ENCODE measurements at places on chromosomes 6 and 20.

- no peak for DNase-seq
Measured at GRCh38 chr20:48196001-48196400, 410.7 kb upstream of the SULF2 start.

DNA sequence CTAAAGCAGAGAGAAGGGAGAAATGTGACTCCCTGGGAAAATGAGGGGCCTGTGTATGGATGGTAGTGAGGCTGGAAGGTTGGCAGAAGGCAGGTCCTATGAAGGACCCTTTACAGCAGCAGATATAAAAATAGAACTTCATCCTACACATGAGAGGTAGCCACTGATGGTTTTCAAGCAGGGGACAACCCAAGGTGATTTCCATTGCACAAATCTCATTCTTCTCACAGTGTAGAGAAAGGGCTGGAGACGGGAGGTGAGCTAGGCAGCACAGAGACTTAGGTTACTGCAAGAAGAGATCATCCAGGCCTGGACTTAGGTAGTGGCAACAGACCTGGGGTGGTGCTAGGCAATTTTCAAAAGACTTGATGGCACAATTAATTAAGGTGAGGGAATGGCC lies 30.7 kb downstream of the TRAM2 start:
- peak; percentile 29 for DNase-seq

GRCh38 chr6:96761794-96762193 lies 75.5 kb downstream of the GPR63 start:
- no peak for DNase-seq

DNA sequence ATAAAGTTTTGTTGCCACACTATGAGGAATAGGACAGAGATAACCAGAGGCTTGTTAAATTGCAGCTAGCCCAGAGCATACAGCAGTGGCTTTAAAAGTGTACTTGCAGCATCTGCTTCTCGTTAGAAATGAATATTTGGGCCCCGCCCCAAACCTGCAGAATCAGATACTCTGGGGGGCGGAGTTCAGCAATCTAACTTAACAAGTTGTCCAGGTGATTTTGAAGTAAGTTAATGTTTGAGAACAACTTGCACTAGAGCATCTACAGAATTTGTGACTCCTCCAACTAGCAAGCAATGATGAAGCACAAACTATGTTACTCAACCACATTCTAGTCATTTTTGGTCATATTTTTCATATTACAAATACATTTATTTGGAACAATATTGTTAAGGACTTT lies 10.6 kb upstream of the SUPT3H start:
- DNase-seq: no peak

DNA sequence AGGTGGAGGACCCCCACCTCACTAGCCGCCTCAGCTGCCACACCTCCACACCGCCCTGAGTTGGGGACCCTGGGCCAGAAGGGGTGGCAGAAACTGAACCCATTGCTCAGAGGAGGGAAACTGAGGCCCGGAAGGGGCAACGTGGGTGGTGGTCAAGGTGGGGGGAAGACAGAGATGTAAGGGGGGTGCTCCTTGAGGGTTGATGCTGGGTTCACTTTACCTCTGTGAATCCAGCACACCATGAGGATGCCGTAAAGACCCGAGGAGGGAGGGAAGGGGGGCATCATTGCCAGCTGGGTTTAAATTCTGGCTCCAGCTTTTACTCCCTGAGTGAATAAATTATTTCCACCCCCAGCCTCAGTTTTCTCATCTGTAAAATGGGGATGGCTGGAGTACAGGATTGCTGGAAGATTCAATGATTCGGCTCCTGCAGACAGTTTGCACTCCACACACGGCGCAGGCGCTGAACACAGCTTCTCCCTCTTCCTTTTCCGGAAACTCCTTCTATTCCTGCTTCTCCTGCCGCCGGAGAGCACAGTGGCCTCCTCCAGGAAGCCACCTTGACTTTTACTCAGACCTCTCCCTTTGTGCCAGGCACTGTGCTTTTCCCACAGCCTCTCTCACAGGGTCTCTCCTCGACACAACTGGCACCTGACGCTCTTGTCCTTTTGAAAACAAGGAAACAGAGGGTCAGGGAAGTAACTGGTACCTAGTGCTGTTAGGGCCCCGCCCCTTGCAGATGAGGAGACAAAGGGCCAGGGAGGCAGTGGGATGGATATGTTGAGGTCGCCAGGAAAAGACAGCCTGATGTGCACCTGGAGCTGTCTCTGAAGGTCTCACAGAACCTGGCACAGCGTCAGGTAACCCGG lies 59.4 kb downstream of the UBE2V1 start:
- DNase-seq: no peak

DNA sequence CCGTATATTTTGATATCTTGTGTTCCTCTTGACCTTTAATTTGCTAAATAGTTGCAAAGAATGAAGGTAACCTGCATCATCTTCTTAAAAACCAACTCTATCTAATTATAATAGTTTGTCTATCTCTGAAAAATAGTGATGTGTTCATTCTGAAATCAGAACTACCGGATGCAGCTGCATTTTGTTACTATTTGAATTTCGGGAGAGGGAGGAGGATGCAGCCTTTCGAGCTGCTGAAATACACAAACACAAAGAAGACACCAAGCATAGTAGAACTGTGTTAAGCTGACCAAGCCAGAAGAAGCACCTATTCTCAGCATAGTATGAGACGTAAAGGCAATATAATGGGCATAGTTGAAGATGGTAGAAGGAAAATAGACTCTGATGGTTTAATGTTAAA lies 33.1 kb downstream of the PTPN1 start:
- DNase-seq: no peak

- no peak for DNase-seq
Measured at GRCh38 chr6:141153563-141153962, 979.2 kb upstream of the GJE1 start.

- DNase-seq: no peak
Measured at GRCh38 chr6:136446579-136447187, 103.5 kb downstream of the MAP7 start.

GRCh38 chr6:48068278-48069251 lies 42.4 kb downstream of the PTCHD4 start:
- DNase-seq: no peak

- no peak for DNase-seq
Measured at GRCh38 chr20:47631078-47631477, 129.4 kb downstream of the NCOA3 start.

GRCh38 chr6:25777856-25778649 lies 23.5 kb downstream of the SLC17A4 start:
- no peak for DNase-seq

GRCh38 chr6:131733376-131734016 lies 22.7 kb upstream of the CTAGE9 start:
- no peak for DNase-seq

DNA sequence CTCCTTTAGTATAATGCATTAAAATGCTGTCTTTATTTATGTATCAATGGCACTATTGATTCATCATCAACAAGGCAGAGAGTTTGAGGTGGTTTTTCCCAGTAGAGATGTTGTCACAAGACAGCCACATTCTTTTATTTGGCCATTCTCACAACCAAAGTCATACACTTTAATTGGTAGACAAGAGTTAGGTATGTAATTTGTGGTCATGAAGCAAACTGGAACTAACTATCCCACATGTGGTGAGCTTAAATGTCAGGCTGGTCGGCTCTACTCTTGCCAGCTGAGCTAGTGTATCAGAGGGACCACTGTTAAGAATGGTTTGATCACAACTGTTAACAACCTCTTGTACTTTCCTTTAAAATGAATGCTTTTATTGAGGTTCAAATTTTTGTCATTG lies 714.6 kb downstream of the CD109 start:
- no peak for DNase-seq

DNA sequence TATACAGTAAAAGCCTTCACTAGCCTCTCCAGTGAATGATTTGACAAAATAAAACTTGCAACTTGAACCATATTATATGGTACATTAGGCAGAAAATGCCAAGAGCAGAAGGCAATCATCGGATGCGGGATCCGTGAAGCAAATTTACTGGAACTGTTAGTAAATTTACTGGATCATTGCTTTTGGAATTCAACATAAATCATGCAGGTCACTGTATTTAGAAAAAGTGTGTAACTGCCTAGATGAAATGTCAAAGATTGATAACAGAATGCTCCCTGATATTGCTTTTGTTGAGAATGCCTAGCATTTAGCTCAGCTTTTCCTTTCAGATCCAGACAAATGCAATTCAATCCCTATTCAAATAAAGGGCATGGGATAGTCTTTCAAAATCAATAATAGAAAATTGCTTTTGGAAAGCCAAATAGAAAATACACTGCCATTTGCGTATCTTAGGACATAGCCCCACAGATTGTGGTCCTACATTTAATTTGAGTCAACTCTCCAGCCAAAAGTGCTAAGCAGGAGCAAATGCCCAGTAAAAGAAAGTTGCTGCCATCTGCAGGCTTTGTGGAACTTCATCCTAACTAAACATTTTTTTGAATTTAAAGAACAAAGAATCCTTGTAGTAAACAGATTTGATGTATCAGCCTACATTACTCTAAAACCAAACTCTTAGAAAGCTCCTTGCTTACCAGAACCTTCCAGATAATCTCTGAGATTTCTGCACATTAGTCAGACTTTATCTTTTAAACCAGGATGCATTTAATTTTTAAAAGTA lies 109.5 kb upstream of the HSF2 start:
- no peak for DNase-seq

DNA sequence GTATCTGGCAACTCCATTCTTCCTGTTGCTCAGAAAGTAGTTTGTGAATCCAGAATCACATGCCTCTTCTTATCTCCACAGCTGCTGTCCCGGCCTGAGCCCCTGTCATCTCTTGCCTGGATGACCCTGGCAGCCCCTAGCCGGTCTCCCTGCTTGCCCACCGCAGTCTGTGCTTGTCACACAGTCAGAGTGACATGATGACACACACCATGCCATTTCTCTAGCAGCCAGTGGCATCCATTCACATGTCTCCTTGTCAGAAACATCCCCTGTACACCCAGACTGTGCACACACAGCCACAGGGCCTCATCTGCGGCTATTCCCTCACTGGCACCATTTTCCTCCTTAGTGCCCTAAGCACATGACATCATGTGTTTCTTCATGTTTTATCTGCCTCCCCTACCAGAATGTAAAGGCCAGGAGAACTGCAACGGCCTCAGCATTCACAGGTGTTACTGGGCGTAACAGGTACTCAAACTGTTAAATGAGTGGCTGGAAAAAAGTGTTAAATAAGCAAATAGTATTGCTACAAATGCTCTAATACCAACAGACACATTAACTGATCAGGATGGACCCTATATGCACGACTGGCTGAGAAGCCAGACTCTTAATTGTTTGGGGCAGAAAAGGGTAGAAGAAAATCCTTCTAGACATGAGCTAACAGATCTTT lies 9.6 kb downstream of the ABHD12 start:
- DNase-seq: no peak

DNA sequence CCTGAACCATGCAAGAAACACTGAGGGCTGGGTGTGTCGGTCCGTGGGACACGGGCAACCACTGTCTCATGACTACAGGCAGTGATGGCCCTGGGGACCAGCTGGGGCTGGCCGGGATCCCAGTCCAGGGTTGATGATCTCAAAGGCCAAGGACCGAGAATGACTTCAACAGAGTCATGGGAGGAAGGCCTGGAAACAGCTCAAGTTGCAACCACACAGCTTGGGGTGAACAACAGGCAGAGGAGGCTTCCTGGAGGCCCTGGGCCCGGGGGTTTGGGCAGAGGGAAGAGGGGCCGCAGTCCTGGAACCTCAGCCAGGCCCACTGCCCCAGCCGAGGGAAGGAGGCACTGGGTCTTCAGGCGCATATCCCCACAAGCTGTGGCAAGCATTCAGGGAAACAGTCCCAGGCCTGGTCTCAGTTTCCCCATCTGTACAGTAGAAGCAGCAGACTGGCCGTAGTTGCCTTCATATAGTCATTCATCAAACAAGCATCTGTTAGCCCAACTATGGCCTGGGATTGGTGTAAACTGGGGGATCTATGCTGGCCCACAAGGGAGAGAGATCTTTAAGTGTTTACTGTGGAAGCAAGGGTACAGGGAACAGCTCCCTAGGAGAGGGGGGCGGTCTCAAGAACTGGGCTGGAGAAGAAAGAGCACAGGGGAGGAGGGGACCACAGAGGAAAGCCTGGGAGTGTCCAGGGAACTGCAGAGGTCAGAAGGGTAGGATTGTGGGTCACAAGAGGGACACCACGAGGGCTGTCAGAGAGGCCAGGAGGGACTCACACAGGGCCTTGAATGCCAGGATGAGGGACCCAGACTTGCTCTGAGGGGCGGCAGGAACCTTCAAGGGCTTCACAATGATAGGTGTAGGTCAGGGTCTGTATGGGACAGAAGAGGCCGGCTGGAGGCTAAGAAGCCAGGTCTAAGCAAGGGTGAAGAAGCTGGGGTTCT lies 2.1 kb downstream of the MYL9 start:
- peak; percentile 11 for DNase-seq

- no peak for DNase-seq
Measured at GRCh38 chr6:52514514-52514913, 62.3 kb downstream of the TRAM2 start.

GRCh38 chr6:21501021-21501354 lies 92.6 kb upstream of the SOX4 start:
- DNase-seq: no peak

Measured in GM10248 (cell line).